ENCODE measurements at places on chromosomes 13 and 19.

DNA sequence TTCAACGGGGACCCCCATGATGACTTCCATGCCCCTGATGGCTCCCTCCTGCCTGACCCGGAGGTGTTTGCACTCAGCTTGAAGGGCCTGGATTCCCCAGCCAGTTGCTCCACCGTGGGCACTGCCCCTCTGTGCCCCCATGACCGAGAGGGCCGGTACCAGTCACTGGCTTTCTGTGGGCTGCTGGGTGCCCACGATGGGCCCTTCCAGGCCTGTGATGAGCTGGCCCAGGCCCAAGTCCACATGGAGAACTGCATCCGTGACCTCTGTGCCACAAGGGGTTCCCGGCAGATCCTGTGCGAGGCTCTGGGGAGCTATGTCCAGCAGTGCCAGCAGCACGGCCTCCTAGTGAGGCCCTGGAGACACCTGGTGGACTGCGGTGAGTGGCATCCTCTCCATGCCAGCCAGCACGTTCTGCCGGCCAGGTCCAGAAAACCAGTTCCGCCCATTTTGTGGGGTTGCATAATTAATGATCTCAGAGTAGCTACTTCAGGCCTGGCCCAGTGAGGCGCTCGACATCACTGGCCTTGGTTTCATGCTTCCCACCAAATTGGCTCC is 34.9 kb upstream of the FXYD3 start:
- DNase-seq = no peak

DNA sequence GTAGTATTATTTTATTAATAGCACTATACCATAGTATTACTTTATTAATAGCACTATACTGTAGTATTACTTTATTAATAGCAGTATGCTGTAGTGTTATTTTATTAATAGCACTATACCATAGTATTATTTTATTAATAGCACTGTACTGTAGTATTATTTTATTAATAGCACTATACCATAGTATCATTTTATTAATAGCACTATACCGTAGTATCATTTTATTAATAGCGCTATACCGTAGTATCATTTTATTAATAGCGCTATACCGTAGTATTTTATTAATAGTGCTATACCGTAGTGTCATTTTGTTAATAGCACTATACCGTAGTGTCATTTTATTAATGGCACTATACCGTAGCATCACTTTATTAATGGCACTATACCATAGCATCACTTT is 191.8 kb downstream of the GPC6 start:
- no peak for DNase-seq

GRCh38 chr13:29709407-29710069 is 114.0 kb upstream of the SLC7A1 start:
- DNase-seq = no peak

GRCh38 chr19:42154471-42155323 is 22.5 kb upstream of the POU2F2 start:
- no peak for DNase-seq

DNA sequence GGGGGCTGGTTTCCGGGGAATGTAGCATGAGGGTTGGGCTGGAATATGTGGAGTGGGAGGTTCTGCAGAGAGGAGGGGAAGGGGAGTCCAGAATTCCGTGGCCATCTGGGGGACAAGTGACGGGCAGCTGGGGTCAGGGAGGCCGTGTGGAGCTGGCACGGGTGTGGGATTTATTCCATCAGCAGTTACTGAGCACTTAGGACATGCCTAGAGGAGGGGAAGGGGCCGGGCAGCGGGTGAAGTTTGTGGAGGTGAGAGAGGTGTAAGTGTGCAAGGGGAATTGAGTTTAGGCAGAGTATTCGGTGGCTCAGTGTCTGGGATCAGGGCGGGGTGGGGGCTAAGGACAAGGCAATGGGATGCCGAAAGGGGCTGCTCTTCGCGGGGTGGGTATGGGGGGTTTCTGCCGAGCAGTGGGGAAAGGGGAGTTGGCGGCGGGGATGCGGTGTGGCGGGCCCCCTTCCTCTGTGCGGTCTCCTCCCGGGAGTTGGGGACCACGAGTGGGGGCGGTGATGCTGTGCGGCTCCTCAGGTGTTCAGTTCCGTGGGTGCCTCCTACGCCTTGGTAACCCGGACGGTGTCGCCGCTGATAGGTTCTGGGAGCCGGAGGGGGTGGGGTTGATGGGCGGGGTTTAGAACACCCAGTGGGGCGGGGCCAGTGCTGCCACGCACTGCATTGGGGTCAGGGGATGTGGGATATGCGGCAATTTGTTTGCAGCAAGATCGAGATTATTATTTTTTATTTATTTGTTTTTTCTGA is 5.4 kb downstream of the CCDC61 start:
- peak; percentile 56 for DNase-seq

- no peak for DNase-seq
Measured at GRCh38 chr13:98221234-98221633, 44.2 kb upstream of the RNF113B start.

DNA sequence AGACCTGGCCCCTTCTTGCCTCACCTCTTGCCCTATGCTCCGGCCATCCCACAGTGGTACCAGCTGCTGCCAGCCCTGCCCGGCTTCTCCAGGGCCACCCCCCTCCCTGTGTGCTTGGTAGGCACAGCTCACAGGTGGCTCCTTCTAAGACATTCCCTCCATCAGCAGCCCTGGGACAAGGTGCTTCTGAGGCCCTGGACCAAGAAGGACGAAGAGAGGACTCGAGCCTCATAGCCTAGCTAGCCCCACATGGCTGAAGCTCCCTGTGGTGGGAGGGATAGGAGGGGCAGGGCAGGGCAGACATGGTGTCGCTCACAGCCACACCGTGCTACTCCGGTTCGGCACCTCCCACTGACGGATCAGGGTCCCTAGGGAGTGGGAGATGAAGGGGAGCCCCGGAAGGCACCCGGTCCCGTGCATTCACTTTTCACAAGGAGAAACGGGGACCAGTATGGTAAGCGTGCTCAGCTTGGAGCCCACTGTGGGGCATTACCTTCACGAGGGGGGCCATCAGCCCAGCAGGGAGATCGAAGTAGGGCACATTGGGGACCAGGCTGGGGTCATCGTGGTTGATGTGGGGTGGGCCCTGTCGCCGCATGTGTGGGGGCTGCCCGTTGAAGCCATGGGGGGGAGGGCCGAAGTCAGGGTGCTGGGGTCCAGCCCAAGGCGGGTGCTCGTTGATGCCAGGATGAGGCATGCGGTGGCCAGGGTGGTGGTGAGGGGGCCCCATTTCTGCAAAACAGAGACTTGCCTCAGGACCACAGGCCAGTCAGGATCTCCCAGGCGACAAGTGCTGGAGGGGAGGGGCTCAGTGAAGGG is 19.5 kb downstream of the CHERP start:
- no peak for DNase-seq

DNA sequence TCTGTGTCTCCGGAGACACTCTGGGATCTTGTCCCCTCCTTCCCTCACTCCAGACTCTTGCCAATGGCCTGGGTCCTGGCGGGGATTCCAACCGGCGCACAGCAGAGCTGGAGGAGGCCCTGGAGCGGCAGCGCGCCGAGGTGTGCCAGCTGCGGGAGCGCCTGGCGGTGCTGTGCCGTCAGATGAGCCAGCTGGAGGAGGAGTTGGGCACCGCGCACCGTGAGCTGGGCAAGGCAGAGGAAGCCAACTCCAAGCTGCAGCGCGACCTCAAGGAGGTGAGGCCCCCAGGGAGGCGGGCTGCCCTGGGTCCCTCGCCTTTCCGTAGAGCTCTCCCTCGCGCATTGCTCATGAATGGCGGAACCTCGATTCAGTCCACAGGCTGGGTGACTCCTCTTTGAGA is 11.0 kb downstream of the PPFIA3 start:
- DNase-seq = no peak

GRCh38 chr13:81597101-81597500 is 1256.2 kb upstream of the SPRY2 start:
- DNase-seq = no peak
